Posterior vena cava (tissue), 2 donors: ENCODE measurements at places on chromosomes 3 and 15. TPM values are rescaled to one million over a fixed set of nuclear protein-coding genes. Genes with fewer than 3 reads are reported as not detected.

GRCh38 chr15:101470548-101471239 is 18.8 kb downstream of the PCSK6 start:
- no peak for DNase-seq

GRCh38 chr3:105844704-105845103 is 24.1 kb downstream of the CBLB start:
- DNase-seq, result no peak

GRCh38 chr3:117349566-117349965 is 640.0 kb downstream of the TUSC7 start:
- no peak for DNase-seq

- no peak for DNase-seq
These were observed 40.3 kb downstream of the RGMA start for GRCh38 chr15:93048759-93049161.

DNA sequence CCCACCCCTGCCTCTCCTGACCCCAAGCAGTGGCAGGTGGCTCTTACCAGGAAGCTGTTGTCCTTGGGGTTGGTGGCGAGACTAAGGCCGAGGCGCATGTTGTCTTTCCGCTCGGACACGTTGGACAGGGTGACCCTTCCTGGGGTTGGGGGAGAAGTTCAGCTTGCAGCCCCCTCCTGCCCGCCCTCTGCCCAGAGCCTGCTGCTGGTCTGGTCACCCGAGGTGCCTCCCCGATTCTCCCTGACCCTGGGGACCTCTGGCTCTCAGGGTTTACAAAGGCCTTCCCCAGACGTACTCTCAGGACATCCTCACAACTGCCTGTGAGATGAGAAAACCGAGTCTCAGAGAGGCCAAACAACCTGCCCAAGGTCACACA is 67.3 kb downstream of the ITGA11 start:
- no peak for DNase-seq

GRCh38 chr3:56868706-56869105 is 67.0 kb upstream of the ARHGEF3 start:
- no peak for DNase-seq

The MORC1 gene
- total RNA-seq, result not detected

The PLCH1 gene
- total RNA-seq, result not detected
